ENCODE measurements at places on chromosomes 13 and 19.

DNA sequence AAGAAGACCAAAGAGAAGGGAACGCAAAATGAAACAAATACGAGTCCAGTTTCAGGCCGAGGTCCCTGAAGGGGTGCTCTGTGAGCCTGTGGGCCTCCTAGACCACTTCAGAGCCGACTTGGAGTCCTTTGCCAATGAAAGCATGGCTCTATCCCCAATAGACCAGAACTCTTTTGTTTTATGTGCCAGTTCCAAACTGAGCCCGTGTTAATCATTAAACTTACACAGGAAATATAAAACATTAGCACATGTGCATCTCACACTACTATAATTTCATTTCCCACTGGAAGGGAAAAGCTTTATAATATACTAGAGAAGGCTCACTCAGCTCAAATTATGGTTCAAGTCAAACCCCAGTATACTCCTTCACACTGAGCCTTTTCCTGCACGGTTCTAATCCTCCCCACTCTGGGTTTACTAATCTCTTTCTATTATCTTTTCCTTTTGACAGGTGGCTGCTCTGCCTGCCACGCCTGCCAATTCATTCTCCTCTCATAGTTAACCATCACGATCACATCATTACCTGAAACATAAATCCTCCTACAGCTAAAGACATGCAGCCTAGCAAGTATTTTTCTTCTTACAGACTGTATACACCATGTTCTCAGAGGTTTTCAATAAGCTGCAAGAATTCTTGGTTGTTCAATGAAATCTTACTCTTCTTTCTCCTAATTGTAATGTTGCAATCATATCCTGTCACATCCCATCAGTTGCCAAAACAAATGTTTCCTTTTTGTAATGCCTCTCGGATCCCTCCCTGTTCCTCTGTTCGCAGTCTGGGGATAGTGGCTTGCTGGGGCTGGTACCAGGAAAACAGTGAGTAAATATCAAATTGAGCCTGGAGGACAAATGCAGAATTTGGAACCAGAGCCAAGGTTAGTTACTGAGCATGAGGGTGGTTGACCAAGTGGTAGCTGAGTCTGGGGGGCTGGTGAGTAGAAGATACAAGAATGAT is 18.8 kb upstream of the WASF3 start:
- DNase-seq, result no peak

DNA sequence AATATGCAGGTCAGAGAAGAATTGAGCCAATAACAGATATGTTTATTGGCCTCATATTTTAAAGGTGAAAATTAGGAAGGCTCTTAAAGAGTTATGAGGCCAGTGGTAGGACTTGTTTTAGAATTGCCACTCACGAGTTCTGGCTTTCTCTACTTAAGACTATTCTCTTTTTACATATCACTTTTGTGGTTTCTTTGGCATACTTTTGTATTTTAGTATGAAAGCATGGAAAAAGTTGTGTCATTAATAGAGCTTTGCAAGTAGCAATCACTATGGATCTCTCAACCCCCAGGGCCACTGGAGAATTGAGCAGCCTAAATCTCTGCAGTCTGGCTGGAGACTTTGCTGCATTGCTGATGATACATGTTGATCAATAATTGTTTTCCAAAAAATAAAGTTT is 64.6 kb upstream of the SOX21 start:
- no peak for DNase-seq

DNA sequence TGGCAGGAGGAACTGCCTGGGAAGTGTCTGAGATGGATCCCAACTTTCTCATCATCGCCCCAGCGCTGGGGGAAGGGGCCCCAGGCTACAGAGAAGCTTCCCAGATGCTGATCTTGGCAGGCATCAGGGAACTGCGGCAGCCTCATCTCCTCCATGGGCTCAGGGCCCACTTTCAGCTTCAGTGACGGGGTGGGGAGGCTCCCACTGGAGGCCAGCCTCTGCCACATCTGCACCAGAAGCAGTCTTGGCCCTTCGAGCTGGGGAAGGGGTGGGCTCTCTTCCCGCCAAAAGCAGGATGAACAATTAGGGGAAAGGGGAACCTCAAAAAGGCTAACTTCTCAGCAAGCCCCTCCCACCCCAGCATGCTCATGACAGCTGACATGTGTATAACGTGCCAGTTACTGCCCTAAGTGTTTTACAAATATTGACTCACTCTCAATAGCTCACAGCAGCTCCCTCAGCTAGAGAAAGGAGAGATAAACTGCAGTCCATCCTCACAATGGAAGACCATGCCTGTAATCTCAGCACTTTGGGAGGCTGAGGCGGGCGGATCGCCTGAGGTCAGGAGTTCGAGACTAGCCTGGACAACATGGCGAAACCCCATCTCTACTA is 7.1 kb upstream of the S1PR2 start:
- DNase-seq, result no peak

GRCh38 chr13:25725104-25725503 is 326.7 kb downstream of the SHISA2 start:
- no peak for DNase-seq

- no peak for DNase-seq
Observed at GRCh38 chr13:35514801-35515502, 38.5 kb upstream of the MAB21L1 start.

- DNase-seq, result no peak
Observed at GRCh38 chr19:7988307-7988706, 17.1 kb downstream of the ELAVL1 start.

DNA sequence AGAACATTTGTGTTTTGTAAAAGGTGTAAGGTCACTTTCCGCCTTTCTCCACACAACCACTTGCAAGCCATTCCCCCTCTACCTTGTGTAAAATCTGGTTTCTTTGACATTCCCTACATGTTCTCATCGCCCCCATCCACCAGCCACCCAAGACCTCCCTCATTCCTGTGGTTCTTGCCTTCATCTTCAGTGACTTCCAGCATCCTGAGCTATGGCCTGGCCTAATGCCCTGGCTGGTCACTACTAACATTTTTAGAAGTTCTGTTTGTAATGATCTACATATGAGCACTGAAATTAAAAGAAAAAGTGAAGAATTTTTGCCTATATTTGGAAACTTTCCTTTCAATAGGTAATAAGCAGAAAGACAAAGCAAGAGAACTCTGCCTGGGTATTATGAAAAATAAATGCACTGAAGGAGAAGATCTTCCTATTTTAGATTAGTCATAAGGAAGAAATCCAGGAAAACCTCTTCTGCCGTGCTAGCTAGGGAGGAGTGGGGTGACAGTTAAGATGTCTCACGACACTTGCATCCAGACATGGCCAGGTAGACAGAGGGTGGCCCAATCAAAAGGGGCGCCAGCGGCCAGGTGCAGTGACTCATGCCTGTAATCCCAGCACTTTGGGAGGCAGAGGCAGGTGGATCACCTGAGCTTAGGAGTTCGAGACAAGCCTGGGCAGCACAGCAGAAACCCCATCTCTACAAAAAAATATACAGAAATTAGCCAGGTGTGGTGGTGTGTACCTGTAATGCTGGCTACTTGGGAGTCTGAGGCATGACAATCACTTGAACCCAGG is 28.1 kb upstream of the MPHOSPH8 start:
- no peak for DNase-seq

GRCh38 chr19:6499052-6499790 is 2.9 kb downstream of the TUBB4A start:
- DNase-seq, result no peak

DNA sequence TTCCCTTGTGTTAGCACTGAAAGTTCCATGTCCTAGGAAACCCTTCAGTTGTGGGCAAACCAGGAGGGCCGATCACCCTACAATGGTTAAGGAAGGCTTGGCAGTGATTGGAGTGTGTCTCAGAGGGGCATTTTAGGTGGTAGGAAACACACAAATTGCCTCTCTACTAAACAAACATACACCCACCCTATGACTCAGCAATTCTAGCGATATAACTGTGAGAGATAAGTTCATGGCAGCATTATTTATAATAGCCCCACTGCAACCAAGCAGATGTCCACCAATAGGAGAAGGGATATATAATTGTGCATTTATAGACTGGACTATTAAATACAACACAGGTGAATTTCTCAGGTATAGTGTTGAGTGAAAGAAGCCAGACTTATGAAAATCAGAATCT is 543.1 kb downstream of the UQCRFS1 start:
- DNase-seq, result no peak

- DNase-seq, result no peak
Observed at GRCh38 chr13:106786006-106786563, 218.1 kb upstream of the ARGLU1 start.

- DNase-seq, result no peak
Observed at GRCh38 chr13:52024481-52024880, at the start of gene UTP14C. Gene UTP14C (plus strand): TSS chr13:52024691. CDS start chr13:52028805, 4,114 bp downstream.

GRCh38 chr13:95221971-95222732 is 79.1 kb downstream of the ABCC4 start:
- no peak for DNase-seq

DNA sequence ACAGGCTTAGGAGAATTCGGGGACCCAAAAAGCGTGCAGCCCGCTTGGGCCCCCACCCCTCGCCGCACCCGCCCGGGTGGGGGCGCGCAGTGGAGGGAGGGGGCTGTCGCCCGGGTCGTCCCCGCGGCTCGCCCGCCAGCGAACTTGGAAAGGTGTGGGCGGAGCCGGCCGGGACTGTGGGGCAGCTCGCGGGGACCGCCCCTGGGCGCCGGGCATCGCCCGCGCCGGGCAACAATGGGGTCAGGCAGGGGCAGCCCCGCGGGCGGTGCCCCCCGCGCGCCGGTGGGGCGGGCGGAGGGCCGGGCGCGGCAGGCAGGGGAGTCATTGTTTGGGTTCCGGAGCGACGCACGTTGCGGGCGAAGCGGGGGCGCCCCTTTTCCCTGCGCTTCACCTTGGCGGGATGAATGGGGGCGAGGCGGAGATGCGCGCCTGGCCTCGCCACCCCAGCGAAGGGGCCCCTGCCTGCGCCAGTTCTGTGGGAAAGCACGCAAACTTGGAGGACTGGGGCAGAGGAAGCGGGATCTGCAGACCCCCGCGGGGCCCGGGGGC is 647 bp upstream of the KLF12 start:
- DNase-seq, result peak; percentile 52

DNA sequence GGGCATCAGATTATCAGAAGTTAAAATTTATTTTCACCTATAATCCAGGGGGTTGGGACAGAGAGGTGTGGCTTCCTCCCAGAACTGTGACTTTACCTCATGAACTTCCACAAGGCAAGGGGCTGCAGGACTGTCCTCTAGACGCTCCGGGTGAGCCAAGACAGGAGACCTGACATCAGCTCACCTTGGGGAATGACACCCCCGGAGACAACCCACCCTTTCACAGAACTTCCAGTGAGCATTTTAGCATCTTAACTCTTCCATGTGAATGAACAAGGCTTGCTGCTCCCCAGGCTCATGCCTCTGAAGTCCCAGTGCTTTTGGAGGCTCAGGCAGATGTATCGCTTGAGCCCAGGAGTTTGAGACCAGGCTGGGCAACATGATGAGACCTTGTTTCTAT is 29.4 kb upstream of the TFDP1 start:
- DNase-seq, result no peak

DNA sequence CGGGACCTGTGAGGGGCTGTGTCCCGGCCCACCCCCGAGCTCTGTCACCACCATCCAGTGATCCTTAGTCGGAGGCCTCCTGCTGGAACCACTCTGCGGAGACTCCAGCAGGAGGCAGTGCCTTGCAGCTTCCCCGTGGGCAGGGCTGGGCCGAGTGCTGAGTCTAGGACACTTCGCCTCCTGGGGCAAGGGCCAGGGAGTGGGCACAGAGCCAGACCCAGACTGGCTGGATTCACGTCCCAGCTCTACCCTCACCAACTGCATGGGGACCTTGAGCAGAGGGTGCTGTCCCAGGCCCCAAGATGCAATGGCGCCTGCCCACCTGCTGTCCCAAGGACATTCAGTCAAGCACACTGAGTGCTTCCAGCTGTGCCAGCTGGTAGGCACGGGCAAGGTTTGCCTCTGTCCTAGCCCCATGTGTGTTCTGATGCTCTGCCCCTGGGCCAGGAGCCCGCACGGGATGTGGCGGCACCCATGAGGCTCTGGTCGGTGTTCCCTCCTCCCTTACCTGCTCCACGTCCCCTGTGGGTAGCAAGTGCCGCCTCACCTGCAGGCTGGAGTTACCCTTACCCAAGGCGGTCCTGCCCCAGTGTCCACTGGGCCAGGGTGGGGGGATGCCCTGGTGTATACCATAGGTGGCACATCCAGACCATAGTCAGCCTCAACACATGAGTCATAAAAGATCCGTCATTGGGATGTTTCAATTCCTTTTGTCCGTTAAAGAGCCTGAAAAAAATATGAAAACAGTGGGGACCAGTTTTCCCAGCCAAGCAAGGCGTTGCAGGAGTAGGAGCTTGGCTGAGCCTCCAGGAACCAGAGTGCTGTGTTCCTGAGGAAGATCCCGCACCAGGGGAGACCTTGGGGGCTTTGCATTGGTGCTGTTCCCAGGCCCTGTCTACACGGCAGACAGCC is 7.4 kb downstream of the FZR1 start:
- DNase-seq, result no peak

DNA sequence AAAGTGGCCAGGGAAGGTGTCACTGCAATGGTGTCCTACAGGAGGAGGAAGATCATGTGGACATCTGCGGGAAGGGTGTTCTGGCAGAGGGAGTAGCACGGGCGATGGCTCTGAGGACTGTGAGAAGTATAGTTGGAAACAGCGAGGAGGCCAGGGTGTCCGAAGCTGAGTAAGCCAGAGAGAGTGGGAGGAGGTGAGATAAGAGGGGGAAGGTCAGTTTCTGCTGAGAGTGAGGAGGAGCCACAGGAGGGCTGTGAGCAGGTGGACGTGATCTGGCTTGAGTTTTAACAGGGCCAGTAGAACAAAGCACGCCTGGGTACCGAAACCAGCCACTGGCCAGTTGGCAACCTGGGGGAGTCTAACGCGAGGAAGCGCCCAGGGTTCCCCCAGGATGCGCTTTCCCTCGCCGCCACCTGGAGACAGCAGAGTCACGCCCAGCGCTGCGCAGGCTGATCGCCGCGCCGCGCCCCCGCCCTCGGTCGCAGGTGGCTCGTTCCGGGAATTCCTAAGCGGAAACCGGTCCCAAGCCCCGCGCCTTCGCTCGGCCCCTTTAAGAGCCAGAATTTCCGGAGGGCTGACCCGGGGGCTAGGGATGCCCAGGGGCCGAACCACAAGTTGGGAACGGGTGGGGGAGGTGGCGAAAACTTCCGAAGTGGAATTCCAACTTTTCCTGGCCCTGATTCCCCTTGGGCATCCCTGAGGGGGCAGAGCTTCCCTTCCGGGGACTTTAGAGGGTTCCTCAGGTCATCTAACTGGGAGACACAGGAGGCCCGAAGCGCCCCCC is 1.1 kb upstream of the LSR start:
- DNase-seq, result peak; percentile 38

DNA sequence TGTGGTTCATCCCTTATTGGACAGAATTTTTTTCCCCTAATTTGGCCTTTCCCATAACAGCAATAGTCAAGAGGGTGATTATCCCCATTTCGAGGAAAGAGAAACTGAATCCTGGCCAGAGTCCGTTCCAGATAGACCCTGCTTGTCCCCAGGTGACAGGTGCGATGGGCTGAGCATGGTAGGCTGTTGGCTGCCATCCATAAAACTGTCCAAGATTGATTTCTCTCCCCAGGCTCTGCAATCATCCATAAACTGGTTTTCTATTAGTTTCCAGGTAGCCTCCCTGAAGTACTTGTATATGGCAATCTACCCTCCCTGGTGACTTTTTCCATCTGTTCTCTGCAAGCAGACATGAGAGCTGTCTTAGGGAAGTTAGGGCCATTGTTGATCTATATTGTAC is 25.4 kb downstream of the SERP2 start:
- DNase-seq, result no peak

- DNase-seq, result no peak
Observed at GRCh38 chr13:19152403-19152802, 29.2 kb downstream of the TUBA3C start.
